HS-27A (cell line): ENCODE measurements at places on chromosomes 3 and 15.

- DNase-seq = no peak
Measured at GRCh38 chr15:59751552-59752413, 62.7 kb upstream of the BNIP2 start.

GRCh38 chr3:15319575-15319974 is 12.8 kb downstream of the SH3BP5 start:
- no peak for DNase-seq

- DNase-seq = no peak
Measured at GRCh38 chr3:112610121-112610520, 30.8 kb downstream of the CCDC80 start.

- DNase-seq = no peak
Measured at GRCh38 chr3:149848238-149848637, 35.2 kb downstream of the RNF13 start.

- no peak for DNase-seq
Measured at GRCh38 chr3:107589454-107589853, 66.7 kb downstream of the BBX start.

GRCh38 chr3:177599837-177600236 is 402.6 kb upstream of the TBL1XR1 start:
- DNase-seq = no peak

GRCh38 chr3:144263706-144264105 is 292.1 kb downstream of the DIPK2A start:
- DNase-seq = no peak

GRCh38 chr3:37458162-37459120 is 284.1 kb upstream of the LRRFIP2 start:
- DNase-seq = no peak
